ENCODE measurements at places on chromosomes 7 and 10.

DNA sequence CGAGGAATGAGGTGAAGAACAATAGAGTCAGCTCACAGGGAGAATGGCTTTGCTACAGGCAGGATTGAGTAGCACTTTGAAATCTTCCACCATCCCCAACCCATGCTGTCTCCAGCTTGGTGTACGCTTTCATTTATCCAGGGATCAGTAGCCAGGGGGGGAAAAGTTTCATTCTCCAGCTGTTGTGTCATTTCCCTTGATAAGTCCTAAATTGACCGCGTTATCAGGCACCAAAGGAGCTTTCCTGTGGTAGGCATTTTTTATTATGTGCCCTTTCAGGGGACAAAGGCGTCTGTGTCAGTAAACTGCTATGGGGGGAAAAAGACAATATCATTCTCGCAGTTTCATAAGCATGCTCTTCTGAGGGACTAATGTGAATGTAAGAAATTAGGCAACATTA, 106.6 kb upstream of the YAE1 start:
- no peak for DNase-seq

DNA sequence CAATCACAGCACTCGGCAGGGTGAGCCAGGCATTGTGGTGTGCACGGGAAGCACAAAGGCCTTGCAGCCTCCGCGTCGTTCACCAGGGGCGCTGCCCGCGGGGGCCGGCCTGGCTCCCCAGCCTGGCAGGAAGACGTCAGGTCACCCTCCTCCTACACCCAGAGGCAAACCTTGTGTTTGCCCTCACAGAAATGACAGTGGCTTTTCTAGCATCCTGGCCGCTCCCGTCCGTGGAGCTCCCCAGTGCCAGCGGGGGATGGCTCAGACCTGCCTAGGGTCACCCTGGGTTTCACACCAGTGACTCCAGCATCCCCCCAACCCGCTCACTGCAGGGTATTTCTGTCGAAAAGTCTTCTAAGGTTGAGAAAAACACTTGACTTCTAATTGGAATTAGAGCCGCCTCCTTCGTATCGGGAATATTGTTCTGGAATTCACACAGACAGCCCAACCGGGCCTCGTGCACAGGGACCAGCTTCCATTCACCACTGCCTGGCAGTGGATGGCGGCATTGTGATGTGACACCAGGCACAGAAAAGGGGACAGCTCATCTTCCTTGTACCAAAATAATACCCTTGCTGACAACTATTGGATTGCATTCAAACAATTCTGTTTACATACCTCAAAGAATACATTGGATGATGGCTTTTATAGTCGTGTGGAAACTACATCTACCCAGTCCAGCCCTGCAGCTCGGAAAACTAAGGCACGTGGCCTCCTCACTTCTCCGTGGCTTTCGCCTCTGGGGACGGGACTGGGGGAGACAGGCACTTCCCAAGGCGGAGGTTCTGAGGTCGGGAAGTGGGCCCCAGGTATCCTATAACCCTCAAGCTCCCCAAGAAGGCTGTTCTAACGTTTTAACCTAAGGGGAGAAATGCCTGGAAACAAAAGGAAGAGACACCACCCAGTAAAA, 109.0 kb downstream of the EBF3 start:
- no peak for DNase-seq

GRCh38 chr7:120944826-120945562, 5.6 kb upstream of the ING3 start:
- DNase-seq, result no peak

DNA sequence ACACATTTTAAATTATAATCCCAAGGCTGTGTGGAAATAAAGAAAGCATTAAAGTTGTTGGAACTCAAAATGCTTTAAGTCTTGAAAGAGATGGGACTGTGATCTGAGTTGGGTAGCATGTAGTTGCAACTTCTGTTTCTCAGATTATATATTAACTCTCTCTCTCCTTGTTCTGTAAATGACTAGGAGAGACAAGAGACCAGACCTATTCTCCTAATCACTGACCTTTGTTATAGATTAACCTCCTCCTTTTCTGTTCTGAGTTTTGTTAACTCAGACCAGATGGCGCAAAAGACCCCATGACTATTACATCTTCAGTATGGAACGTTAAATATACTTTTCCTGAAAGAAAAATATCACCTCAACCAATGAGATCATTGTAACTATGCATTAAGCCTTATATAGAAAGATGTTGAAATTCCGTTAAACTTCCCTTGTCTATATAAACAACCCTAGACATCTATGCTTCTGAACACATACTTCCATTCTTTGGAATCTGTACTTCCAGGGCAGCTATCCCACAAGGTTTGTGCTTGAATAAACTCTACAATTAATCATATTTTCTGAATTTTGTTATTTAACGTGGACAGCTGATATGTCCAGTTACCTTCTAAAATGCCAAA, 143.5 kb upstream of the TRIM24 start:
- DNase-seq, result no peak

- DNase-seq, result no peak
Observed at GRCh38 chr10:13095094-13095493, 4.9 kb upstream of the OPTN start.

GRCh38 chr7:158391141-158391540, 196.5 kb downstream of the PTPRN2 start:
- no peak for DNase-seq

GRCh38 chr7:117212969-117213877, 109.6 kb downstream of the WNT2 start:
- peak; percentile 11 for DNase-seq

DNA sequence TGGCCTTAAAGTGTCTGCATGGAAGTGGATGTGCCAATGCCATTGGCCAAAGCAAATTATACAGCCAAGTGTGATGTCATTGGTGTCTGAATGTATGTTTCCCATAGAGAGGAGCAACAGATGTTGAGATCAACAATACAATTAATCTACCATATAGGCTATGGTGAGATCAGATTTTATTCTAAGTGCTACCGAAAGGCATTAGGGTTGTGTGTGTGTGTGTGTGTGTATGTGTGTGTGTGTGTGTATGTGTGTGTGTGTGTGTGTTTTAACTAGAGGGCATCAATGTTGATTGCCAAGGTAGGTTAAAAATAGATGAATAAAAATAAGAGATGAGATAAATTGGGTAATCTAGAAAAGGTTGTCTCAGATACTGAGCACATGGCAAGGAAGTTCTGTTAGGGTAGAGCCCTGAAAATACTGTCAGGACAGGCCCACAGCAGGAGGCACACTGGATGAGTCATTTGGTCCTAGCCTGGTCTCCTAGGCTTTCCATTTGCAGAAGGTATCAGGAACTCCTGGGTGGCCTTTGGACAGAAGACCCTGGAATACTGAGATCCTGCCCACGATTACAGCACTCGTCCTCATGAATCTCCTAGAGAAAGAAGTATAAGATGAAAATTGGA, 446.0 kb upstream of the PODXL start:
- no peak for DNase-seq

GRCh38 chr10:111091833-111092232, 15.0 kb downstream of the ADRA2A start:
- DNase-seq, result no peak

- no peak for DNase-seq
Observed at GRCh38 chr10:85317827-85318226, 989.4 kb downstream of the CCSER2 start.

DNA sequence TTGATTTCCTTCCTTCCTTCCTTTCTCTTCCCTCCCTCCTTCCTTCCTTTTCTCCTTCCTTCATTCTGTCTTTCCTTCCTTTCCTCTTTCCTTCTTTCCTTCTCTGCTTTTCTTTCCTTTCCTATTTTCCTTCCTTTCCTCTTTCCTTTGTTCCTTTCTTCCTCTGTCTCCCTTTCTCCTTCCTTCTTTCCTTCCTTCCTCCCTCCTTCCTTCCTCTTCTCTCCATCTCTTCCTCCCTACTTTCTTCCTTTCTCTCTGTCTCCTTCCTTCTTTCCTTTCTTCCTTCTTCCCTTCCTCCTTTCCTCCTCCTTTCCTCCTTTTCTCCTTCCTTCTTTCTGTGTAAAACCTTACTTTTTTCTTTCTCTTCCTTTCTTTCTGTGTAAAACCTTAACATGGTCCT, 32.3 kb upstream of the NPTX2 start:
- DNase-seq, result no peak

DNA sequence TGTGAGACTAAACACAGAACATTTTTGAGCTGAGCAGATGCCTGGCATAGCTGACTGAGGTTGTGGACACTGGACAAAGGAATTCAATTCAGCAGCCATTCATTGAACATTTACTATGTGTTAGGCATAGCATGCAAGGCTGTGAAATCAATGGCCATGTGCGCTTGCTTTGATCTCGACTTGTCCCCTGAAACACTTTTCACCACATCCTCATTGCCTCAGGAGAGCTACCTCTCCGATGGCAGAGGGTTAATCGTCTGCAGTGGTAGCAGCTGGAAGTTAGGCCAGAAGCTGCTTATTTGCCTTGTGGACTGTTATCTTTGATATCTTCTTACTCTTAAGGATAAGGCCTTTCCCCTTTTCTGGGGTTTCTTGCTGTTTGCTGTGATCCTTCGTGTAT, 297.8 kb downstream of the AUTS2 start:
- no peak for DNase-seq

GRCh38 chr10:71644307-71645180, 75.0 kb downstream of the C10orf105 start:
- DNase-seq, result no peak

DNA sequence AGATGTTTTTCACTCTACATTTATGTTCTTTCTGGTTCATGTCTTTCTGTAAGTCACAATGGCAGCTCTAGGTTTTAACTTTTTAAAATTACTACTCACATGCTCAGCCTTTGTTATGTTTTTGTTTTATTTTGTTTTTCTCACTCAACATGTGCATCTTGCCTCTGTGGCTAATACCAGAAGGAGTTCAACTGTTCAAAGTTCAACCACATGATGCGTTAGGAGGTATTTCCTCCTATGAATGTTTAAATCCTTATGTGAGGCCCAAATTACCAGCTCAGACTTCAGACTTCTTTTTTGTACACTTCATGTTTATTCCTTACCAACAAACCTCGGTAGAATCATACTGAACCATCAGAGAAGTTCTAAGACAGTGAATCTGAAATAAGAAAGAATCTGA, 151.6 kb downstream of the MALRD1 start:
- no peak for DNase-seq

- DNase-seq, result no peak
Observed at GRCh38 chr7:140009735-140010134, 53.0 kb downstream of the PARP12 start.

DNA sequence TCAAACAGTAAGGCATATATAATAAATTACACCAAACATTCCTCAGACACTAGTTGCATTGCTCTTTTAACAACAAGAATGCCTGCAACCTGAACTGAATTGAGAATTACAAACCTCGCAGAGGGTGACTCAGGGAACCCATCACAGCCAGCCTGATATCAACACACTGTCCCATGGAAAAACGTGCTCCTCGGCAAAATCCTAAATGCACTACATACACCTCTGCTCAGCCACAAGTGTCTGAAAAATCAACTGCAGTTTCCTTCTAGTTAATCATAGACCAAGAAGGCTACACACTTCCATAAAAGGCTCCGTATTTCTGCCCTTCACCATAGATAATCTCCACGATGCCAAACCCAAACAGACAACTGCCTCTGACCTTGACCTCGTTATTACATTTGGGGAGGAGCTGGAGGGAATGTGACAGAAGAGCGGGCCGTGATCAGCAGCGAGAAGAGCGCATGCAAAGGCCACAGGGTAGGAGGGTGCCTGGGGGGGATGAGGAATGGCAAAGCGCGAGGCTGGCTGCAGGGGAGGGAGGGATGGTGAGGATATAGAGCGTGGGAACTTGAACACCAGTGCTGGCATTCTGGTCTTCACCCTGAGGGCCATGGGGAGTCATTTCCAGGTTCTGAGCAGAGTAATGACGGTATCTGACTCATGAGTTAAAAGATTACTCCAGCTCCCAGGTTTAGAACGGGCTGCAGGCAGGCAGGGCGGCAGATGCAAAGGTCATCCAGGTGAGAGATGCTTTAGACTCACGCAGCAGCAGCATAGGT, 201.9 kb upstream of the FRMD4A start:
- no peak for DNase-seq

- no peak for DNase-seq
Observed at GRCh38 chr10:97442277-97442676, 3.5 kb downstream of the EXOSC1 start.

GRCh38 chr7:66157060-66157459, 42.4 kb downstream of the CRCP start:
- DNase-seq, result no peak

DNA sequence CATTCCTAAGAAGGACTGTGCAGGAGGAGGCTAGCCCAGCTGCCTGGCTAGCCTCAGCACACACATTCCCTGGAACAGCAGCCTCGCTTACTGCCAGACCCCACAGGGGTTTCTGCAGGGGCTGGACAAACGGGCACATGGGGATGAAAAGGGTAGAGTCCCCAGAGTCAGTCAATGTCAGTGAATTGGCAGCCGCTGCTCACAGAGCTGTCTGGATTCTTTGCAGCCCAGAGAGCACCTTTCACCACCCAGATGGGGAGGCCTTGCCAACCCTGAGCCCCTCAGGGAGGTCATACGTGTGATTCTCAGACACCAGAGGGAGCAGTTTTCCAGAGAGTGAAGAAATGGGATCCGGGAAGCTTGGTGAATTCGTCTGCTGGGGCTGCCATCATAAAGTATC, 143.3 kb downstream of the KCNMA1 start:
- peak; percentile 7 for DNase-seq

DNA sequence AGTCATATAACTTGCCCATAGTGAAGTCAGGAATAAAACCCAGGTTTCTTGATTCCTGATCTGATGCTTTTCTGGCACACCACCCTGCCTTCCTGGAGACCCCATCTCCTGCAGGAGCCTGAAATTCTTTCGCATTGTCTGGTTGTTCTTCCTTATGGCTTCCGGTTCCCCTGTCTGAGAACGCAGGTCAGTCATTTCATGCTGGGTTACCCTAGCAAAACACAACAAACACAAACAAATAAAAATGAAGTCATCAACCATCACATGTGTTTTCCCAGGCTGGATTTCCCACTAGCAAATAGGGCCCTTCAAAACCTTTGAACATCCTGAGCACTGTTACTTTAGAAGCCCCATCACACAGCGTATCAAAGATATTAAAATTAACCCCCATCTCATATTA, 569.6 kb downstream of the LRMDA start:
- DNase-seq, result no peak

GRCh38 chr10:14748441-14748840, 26.3 kb downstream of the FAM107B start:
- no peak for DNase-seq

DNA sequence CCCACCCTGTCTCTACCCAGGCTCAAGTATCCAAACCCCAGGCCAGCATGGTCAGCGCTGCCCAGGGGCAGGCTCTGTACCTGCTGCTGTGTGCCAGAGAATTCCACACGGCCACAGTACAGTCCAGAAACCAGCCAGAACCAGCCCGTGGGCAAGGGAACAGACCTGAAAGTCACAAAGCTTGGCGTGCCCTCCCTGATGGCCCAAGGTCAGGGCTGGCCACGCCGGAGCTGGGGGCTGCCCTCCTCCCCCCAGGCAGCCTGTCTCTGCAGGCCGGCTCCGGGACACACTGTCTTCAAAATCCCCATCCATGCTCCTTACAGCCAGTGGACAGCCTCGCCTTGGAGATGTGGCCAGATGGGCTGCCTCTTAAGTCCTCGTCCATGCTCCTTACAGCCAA, 78.4 kb downstream of the CTBP2 start:
- DNase-seq, result no peak

GRCh38 chr7:117195361-117196029, 127.4 kb downstream of the WNT2 start:
- DNase-seq, result no peak

GRCh38 chr7:104207348-104207730, 474 bp downstream of the ORC5 start:
- DNase-seq, result no peak

GRCh38 chr7:44415510-44415909, 74.9 kb downstream of the NUDCD3 start:
- DNase-seq, result no peak

GRCh38 chr10:109588259-109588658, 335.1 kb downstream of the XPNPEP1 start:
- DNase-seq, result no peak

GRCh38 chr10:133419211-133419950, 5.0 kb downstream of the SPRN start:
- no peak for DNase-seq
